ENCODE measurements at places on chromosomes 4 and X. TPM values are rescaled to one million over a fixed set of nuclear protein-coding genes. Genes with fewer than 3 reads are reported as not detected.

The XAGE2 gene
- 2.7 TPM for total RNA-seq

The SHROOM2 gene
- 4.3 TPM for total RNA-seq

The ARSH gene
- total RNA-seq = not detected

The TLR2 gene
- not detected for total RNA-seq

The OTUD4 gene
- 9.0 TPM for total RNA-seq

The TENM3 gene
- 90.5 TPM for total RNA-seq

The GABRE gene
- 17.1 TPM for total RNA-seq

DNA sequence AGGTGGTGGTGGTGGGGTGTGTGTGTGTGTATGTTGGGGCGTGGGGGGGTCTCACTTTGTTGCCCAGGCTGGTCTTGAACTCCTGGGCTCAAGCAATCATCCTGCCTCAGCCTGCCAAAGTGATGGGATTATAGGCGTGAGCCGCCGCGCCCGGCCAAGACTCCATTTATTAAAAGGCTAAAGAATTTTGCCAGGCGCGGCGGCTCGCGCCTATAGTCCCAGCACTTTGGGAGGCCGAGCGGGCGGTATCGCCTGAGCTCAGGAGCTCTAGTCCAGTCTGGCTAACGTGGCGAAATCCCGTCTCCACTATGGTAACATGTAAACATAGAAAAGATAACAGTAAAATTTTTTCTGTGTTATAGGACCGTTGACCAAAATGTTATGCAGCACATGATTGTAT lies 3.7 kb upstream of the UBA1 start:
- no peak for DNase-seq

GRCh38 chrX:51144828-51145442 lies 187.7 kb upstream of the NUDT10 start:
- peak; percentile 6 for DNase-seq

GRCh38 chr4:156901871-156902270 lies 69.7 kb downstream of the PDGFC start:
- DNase-seq = no peak

DNA sequence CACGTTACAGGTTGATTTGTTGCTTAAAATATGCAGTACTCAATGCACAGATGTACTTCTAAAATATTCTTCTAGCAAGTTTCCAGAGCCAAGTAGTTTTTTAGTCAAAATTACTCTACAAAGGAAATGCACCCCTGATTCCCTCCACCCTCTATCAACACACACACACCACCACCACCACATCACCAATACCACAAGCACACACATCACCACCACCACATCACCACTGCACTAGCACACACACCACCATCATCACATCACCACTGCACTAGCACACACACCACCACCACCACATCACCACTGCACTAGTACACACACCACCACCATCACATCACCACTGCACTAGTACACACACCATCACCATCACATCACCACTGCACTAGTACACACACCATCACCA lies 105.2 kb upstream of the FRG1 start:
- no peak for DNase-seq

GRCh38 chrX:67917421-67918010 lies 373.7 kb downstream of the AR start:
- no peak for DNase-seq

DNA sequence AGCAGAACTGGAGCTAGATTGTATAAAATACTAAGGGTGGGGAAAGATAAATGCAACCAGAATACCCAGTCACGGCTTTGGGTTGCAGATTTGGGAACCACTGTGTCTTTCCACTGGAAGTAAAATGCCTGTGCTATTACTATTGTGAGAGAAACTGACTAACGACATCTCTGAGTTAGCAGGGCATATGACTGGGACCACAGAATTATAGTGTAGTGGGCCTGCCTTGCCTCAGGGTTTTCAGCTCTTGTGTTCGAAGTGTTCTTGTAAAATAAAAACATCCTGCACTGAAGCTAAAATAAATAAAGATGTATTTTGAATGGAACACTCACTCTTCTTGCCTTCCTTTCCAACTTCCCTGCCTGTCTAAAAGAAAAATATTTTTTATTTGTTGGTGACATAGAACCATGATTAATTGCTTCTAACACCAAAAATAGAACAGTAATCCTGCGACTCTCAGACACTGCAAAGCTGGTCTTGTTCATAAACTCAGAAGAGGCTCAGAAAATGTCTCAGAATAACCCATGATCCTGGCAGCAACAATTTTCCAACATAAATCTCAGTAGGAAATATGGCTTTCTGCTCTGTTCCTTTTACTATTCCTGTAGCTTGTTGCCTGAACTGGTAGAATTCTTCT lies 104.2 kb downstream of the FAM47B start:
- DNase-seq = peak; percentile 2

GRCh38 chr4:156217236-156217635 lies 263.6 kb upstream of the CTSO start:
- no peak for DNase-seq

- no peak for DNase-seq
Observed at GRCh38 chrX:103376979-103377324, 614 bp downstream of the BEX3 start.

GRCh38 chr4:154490583-154491340 lies 837 bp downstream of the DCHS2 start:
- DNase-seq = peak; percentile 4

DNA sequence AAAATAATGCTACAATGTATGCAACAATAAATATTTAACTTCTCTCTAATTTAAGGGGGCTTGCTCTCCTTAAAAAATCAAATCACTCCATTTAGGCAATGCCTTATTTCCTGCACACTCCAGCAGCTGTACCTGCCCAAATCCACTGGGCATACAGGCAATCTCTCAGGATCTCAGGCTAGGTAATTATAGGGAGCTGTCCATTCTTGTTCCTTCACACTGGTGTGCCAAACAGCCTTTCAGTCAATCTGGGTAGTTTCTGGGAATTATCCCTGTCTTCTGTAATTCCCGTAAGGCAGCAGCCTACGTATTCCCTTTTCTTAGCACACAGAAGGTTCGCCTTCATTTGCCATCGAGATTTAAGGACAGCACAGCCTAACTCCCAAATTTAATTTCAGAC lies 922.6 kb upstream of the SLIT2 start:
- DNase-seq = no peak

- no peak for DNase-seq
Observed at GRCh38 chr4:38111717-38112116, 151.5 kb downstream of the PTTG2 start.

DNA sequence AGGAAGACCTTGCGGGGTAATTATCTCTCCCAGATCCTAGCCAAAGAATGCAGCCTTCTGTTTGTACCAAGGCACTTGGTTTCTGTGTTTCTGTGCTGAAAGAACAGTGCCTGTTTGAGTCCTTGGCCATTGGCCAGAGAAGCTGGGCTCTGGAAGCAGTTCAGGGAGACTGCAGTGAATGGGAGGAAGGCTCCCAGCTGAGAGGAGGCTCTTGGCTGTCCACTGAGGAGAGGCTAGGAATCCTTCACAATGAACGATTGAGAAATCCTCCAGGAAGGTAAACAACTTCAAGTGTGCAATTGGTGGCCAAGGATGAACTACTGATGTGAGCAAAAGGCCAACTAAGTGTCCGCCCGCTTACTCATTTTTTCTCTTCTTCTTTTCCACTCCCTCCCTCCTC lies 61.3 kb downstream of the HS3ST1 start:
- no peak for DNase-seq

DNA sequence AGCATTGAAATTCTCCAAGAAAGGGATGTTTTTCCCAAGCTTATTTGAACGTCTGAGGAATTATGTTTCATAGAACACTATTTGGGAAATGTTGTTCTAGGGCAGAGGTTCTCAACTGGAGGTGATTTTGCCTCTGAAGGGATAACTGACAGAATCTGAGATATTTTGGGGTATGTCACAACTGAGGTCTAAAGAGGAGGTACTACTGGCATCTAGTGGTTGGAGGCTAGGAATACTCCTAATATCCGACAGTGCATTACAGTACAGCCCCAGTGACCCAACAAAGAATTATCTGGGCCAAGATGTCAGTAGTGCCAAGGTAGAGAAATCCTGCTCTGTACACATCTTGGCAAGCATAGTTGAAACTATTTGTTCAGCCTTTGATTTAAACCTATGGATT lies 6.4 kb downstream of the HSPA4L start:
- no peak for DNase-seq

- no peak for DNase-seq
Observed at GRCh38 chr4:6999172-7000086, 43.7 kb upstream of the TADA2B start.

- no peak for DNase-seq
Observed at GRCh38 chr4:187934766-187935165, 60.8 kb upstream of the ZFP42 start.

DNA sequence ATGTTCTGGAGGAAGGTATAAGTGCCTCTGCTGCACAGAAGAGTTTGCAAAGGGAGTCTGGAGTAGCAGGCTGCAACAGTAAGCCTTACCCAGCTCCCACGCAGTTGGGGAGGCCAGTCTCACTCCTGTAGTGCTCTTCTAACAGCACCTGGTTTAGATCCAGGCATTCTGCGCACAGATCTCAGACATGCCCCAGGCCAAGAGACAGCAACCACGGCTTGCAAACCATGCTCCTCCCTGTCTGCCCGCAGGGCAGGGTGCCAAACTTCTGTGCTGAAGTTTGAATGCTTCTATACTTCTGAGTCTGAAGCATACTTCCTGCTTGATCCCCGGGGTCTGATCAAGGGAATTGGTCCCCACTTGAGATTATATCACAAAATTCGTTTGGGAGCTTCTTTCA lies 106.3 kb downstream of the LINC00632 start:
- no peak for DNase-seq

GRCh38 chr4:113971706-113972360 lies 7.6 kb downstream of the ARSJ start:
- no peak for DNase-seq

All from SJSA1 (cell line).